RPMI7951 (cell line): ENCODE measurements at places on chromosomes 12 and 14.
A peak's percentile ranks its signal among the peaks of the same experiment; 100 is the strongest.

DNA sequence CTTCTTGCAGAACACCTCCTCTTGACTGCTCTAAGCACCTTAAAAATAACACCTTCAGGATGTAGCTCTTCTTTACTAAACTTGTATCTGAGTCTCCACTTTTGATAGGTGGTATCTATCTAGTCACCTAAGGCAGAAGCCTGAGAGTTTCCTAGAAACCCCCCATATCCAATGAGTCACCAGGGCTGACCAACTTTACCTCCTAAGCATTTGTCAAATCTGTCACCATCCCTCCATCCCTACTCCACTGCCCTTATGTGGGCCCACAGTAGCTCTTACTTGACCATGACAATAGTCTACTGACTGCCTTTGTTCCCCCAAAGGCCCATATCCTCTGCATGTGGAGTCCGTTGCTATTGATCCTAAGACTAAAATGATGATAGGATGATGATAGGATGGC is 15.9 kb downstream of the AVIL start:
- DNase-seq = no peak

- no peak for DNase-seq
These were observed 7.2 kb downstream of the MGP start for GRCh38 chr12:14878488-14878887.

- no peak for DNase-seq
These were observed 34.2 kb downstream of the ARID4A start for GRCh38 chr14:58332561-58332960.

- no peak for DNase-seq
These were observed 159.8 kb downstream of the FSCB start for GRCh38 chr14:44347316-44347715.

DNA sequence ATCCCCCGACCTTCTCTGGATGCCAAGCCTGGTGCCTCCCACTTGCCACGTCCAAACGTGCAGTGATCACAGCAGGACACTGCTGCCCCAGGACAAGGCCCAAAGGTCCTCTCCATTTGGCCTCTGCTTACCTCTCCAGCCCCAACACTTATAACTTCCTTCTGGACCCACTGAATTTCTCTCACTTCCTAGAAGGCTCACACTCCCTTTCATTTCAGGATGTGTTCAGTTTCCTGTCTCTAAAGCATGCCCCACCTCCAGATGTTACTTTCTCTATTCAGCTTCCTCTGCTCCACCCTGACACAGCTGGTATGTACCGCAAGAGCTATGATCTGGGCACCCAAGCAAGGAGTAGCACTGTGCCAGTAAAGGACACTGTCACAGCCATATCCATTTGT is 33.0 kb downstream of the CDKL1 start:
- DNase-seq = peak; percentile 26

DNA sequence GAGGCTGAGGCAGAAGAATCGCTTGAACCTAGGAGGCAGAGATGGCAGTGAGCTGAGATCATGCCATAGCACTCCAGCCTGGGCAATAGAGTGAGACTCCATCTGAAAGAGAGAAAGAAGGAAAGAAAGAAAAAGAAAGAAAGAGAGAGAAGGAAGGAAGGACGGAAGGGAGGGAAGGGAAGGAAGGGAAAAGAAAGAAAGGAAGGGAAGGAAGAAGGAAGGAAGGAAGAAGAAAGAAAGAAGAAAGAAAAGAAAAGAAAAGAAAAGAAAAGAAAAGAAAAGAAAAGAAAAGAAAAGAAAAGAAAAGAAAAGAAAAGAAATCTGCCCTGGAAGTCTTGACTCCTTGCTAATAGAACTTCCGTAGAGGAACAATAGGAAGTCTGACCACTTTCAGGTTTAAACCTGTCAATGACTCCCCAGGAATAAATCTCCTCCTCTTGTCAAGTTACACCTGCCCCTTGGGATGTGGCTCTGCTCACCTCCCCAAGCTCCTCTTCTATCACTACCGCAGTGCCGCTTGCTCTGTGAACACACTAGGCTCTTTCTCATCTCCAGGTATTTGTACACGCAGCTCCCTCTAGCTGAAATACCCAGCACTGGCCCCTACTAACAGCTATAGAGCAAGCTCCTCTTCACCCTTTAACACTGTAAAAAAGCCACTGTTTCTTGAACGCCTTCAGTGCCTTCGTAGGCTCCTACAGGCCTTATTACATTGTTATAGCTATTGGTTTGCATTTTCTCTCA is 773.1 kb upstream of the TBX3 start:
- DNase-seq = no peak

DNA sequence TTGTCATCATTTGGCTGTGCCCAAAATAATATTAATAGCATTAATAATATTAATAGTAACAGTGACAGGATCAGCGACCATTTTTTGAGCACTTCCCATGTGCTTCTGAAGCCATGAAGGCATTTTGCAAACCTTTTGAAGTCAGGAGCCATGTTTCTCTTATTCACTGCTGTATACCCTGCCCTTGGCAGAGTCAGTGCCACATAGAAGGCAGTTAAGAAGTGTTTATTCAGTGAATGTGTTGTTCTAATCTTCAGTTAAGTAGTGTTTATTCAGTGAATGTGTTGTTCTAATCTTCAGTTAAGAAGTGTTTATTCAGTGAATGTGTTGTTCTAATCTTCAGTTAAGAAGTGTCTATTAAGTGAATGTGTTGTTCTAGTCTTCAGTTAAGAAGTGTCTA is 319.7 kb upstream of the NAV3 start:
- no peak for DNase-seq

DNA sequence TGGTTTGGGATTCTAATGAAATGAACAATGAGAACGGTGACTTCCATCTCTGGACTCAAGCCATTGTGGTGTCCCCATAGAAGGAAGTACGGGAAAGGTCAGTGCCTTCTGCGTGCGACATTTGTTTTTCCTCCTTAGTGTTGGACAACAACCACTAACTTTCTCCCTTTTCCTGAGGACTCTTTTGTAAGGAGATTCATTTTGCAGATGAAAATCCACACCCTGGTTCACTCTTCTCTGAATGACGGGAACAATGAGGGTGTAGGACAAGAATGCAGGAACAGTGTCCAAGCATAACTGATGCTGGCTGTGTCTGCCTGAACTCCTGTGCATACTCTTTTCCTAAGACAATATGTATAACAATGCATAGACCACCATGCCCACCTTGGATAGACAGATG is 176.4 kb downstream of the STXBP6 start:
- DNase-seq = no peak

- peak; percentile 70 for DNase-seq
These were observed 23.3 kb downstream of the NUAK1 start for GRCh38 chr12:106115440-106115839.

DNA sequence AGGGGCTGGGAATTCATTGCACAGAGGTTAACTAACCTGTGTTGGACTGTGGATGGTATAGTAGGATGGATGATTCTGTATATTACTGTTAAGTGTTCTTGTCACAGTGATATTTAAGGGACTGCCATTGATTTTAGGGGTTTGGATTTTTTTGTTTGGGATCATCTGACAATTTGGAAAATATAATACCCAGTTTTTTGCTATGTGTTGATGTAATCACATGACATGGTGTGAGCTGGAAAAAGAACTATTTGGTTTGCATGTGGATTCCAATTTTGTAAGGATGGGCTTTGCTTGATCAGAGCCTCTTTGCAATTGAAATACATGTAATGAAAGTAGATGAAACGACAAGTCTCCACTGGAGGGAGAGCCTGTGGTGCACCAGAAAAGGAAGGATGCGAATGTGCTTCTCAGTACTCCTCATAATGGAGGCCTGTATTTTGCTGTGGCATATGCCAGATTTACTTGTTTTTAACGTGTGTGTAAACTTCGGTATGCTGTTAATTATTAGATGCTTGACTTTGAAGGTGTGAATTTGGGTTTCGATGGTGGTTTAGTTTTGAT is 2.7 kb downstream of the DYRK2 start:
- DNase-seq = peak; percentile 44
